ENCODE measurements at places on chromosomes 7 and 10.

DNA sequence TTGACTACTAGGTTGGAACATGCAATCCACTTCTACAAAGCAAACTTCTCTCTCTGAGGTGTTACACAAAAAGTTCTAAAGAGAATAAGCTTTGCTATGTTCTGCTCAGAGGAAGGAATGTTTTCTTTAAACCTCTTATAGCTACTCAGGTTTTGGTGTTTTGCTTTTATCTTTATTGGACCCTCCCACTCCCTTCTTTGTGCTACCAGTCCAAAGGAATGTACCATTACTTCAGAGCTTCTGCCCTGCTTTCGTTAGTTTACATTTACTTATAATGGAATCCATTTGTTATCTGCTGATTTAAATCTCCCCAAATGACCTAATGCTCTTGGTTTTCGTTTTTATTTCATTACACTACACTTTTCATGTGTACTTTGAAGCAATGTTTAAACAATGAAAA is 154.9 kb downstream of the ATE1 start:
- DNase-seq, result no peak

DNA sequence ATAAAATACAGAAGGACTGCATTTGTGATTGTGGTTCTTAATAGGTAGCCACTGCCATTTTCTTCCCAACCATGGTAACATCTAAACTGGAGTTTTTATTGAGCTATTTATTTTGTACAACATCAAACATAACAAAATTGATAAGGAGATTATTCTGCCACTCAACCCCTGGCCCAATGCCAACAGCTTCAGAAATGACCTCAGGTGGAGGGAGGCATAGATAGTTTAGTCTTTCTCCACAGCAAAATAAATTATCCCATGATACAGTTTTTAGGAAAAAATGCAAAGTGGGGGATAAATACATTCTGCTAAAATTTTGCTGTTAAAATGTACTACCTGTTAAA is 57.6 kb downstream of the LRRTM3 start:
- no peak for DNase-seq

DNA sequence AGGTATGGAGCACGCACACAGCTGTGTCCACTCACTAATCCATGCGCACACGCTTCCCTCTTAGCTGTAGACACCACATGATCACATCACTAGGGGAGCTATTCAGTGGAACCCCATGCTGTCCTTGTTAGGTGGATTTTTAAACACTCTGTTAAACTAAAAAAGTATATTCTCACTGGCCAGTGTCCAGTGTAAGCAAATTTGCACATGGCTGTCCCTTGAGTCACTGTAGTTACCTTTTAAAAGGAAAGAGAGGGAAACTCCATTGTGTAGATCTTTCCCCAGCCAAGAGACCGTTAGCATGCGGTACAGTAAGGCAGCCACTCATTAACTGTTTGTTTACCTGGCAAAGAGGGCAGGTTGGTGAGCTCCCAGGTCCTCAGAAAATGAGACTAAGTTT is 81.6 kb upstream of the INSYN2A start:
- DNase-seq, result no peak

GRCh38 chr10:14086596-14086995 is 244.1 kb downstream of the FRMD4A start:
- no peak for DNase-seq

DNA sequence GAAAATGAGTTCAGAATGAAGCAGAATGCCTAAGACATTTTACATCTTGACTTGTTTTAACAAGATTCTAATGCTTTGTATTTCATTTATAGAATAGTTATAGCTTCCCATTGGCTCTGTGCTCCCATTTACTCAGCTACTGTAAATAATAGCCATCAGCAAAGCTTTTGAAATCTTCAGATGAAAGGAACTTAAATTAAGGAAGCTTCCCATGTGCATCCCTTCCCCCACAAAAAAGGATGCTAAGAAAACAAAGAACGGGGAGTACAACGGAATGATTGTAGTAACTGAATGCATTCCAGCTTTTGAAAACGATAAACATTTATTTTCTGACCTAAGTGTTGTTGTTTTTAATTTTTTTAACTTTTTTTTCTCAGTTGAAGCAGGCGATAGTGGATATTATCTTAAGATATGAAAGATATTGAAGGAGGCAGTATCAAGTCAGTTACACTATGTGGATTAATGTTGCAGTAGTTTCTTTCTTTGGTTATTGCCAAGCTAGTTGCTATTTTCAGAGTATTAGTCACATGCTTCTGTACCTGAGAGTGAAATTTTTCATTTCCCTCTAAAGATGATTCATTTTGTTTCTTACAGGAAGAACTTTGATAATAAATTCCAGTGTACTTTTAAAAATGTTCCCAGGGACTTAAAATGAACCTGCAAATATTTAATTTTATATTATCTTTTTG is 129.2 kb downstream of the KCND2 start:
- no peak for DNase-seq

- DNase-seq, result no peak
These were observed 80.4 kb downstream of the SEMA3A start for GRCh38 chr7:84113906-84114850.

GRCh38 chr7:106345421-106346166 is 60.8 kb upstream of the NAMPT start:
- peak; percentile 38 for DNase-seq
